Endothelial cell (in vitro differentiated cells): ENCODE measurements at places on chromosomes 12 and 14.

- no peak for DNase-seq
Observed at GRCh38 chr12:124148481-124149273, 146.2 kb upstream of the RFLNA start.

- DNase-seq: no peak
Observed at GRCh38 chr12:32532422-32532821, 133.1 kb downstream of the FGD4 start.

GRCh38 chr12:75848431-75848925 lies 183.1 kb downstream of the PHLDA1 start:
- no peak for DNase-seq

GRCh38 chr12:7609495-7609894 lies 56.2 kb downstream of the APOBEC1 start:
- no peak for DNase-seq

GRCh38 chr12:106629797-106630659 lies 47.2 kb downstream of the RFX4 start:
- no peak for DNase-seq

DNA sequence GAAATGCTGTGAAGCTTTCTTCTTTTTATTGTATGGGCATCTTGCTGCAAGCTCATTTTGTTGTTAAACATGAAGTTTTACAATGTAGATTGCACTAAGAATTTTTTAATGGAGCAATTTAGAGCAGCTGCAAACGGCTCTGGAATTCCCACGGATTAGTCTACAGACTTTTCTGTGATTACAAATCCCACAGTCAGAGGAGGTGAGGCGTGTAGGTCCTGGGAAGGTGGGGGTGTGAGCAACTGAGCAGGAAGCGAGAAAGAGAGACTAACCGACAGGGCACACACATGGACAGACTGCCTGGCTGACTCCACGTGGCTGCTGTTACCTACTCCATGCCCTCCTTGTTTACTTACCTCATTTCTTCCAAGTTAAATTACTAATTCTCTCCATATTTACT lies 348.5 kb downstream of the NPAS3 start:
- no peak for DNase-seq

GRCh38 chr14:58772116-58772515 lies 134.4 kb downstream of the DACT1 start:
- DNase-seq: no peak

DNA sequence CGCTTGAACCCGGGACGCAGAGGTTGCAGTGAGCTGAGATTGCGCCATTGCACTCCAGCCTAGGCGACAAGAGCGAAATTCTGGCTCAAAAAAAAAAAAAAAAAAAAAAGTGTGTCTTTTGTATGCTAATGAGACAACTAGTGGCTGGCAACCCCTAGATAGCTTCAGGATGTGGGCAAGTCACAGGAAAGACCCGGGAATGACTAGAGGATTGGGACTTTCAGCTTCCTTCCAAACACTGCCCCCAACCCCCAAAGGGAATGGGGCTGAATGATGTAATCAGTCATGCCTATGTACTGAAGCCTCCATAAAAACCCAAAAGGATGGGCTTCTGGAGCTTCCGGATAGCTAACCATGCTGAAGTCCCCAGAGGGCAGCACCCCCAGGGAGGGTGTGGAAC lies 28.6 kb downstream of the USP44 start:
- DNase-seq: no peak

DNA sequence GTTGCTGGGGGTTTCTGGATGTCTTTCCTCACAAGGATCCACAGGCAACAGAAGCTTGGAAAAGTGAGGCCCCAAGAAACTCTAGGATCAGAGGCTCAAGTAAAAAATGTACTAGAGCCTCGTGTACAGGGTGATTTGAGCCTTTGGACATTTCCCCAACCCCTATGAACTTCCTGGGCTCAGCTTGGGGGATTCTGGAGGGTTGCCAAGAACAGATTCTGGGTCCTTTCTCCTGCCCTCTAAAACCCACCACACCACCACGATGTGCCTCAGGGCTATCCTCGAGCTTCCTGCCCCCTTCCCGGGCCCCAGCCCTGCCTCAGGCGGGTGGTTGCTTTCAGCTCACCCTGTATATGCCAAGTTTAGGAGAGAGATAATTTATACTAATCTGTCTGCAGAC lies 583 bp downstream of the FAM186B start:
- no peak for DNase-seq

DNA sequence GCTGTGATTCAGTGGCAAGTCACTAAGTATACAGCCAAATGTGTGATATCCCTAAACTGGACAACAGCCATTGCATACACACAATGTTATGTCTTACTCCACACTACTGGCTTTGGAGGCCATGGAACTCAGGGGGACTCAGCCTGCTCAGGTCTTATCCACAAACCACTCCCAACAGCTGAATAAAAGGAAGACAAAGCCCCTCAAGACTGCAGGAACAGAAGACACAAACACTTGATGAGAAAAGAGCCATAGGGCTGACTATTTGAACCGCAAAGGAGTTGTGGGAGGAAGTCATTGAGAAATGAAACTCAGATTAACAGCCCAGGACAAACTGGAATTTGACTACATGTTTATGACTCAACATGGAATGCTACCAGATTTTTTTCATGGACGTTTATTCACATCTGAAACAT lies 40.9 kb downstream of the PTGER2 start:
- no peak for DNase-seq

DNA sequence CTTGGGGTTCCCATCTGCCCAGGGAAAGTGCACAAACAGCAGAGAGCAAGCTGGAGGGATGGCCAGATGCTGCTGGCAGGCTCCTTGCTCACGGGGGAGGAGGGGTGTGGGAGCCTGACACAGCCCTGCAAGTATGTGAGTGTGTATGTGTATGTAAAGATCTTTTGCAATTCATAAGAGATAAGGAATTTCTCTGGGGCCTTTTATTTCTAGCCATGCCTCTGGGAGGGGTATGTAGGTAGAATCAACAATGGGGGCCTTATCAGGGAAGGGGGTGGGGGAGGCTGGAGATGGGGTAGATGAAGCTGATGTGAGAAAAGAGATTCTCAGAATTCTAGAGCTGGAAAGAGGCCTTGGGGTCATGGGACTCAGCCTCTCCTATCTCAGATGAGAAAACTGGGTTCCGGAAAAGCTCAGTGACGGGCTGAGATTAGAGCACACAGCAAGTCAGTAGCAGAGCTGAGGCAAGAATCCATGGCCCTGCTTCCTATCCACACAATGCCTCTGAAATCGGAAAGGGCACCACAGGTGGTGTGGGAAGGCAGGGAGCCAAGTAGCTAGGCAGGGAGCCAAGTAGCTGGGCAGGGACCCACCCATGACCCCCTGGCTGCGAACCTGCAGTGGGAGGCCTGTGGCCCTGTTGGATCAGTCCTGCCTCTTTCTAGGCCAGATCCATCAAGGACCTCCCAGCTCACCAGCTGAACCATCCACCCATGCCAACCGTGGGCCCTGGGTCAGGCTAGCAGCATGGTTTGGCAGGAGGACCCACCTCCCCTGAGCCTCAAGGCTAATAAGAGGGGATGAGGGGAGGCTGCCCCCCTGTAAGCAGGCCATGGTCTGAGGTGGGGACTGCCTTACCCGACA lies 54.7 kb downstream of the PLEKHG3 start:
- DNase-seq: no peak

GRCh38 chr12:131209082-131210070 lies 255.7 kb downstream of the ADGRD1 start:
- DNase-seq: no peak

GRCh38 chr12:95661360-95661759 lies 110.1 kb upstream of the USP44 start:
- no peak for DNase-seq

- DNase-seq: no peak
Observed at GRCh38 chr12:67082221-67082620, 186.9 kb upstream of the CAND1 start.

- DNase-seq: no peak
Observed at GRCh38 chr14:88305528-88306322, 17.3 kb downstream of the KCNK10 start.

DNA sequence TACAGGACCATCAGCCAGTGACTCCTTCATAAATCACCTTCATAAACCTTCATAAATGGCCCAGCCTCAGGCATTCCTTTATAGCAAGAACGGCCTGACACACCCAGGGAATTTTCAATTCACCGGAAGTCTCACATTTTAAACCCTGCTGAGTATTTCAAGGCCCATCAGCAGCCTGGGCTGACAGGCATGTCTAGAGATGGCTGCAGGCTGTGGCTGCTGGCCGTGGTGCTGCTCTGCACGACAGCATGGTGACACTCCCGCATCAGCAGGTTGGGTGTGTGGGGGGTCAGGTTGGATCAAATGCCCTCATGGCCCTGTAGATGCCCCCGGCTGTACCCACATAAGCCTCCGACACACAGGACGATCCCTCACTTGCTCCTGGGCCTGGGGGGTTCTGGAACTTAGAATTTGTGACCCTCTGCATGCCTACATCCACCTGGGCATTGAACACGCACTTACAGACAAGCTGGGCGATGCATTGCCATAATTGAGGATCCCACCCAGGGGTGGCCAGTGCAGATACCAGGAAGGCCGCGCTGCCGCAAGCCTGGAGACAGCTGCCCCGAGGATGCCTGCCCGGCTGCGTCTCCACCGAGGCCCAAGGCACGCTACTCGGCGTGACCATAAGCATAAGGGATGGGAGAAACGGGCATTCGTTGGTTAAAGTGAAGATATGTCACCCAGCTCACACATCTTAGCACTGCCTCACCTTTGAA lies 124.3 kb downstream of the PIWIL1 start:
- DNase-seq: no peak

GRCh38 chr14:98931126-98931525 lies 340.9 kb downstream of the BCL11B start:
- DNase-seq: no peak

GRCh38 chr12:132336451-132337413 lies 7.3 kb upstream of the GALNT9 start:
- no peak for DNase-seq

- DNase-seq: no peak
Observed at GRCh38 chr12:31301311-31301710, 24.6 kb downstream of the SINHCAF start.

GRCh38 chr12:34198924-34199323 lies 176.6 kb downstream of the ALG10 start:
- DNase-seq: no peak

GRCh38 chr14:74554742-74555362 lies 57.2 kb downstream of the LTBP2 start:
- no peak for DNase-seq

- peak; percentile 24 for DNase-seq
Observed at GRCh38 chr12:23950775-23951451, 1.4 kb upstream of the SOX5 start.

GRCh38 chr14:63295231-63295685 lies 23.5 kb downstream of the GPHB5 start:
- no peak for DNase-seq

- no peak for DNase-seq
Observed at GRCh38 chr12:94706250-94706661, 55.9 kb upstream of the TMCC3 start.

GRCh38 chr12:91155990-91156389 lies 26.6 kb downstream of the DCN start:
- no peak for DNase-seq

DNA sequence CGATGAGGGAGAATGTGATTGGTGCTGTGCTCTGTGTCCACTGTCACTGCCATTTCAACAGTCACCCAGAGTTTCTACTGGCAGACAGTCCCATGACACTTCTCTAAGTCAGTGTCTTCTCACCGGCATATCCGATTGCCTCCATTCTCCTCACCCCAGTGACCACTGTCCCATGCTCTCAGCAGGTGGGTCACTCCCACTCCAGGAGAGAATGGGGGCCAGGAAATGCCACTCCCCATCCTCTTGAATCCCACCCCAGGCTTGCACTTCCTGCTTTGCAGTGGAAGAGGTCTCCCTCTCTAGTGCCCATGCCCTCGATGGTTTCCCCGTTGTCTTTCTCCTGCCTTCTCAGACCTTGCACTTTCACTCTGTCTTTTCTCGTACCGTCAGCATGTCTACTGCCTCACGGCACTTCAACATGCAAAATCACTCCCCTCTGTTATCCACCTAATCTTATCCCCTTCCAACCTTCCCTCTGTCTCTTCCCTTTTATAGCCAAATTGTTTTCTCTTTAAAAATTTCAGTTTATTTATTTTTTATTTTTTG lies 2.2 kb upstream of the EP400 start:
- no peak for DNase-seq

DNA sequence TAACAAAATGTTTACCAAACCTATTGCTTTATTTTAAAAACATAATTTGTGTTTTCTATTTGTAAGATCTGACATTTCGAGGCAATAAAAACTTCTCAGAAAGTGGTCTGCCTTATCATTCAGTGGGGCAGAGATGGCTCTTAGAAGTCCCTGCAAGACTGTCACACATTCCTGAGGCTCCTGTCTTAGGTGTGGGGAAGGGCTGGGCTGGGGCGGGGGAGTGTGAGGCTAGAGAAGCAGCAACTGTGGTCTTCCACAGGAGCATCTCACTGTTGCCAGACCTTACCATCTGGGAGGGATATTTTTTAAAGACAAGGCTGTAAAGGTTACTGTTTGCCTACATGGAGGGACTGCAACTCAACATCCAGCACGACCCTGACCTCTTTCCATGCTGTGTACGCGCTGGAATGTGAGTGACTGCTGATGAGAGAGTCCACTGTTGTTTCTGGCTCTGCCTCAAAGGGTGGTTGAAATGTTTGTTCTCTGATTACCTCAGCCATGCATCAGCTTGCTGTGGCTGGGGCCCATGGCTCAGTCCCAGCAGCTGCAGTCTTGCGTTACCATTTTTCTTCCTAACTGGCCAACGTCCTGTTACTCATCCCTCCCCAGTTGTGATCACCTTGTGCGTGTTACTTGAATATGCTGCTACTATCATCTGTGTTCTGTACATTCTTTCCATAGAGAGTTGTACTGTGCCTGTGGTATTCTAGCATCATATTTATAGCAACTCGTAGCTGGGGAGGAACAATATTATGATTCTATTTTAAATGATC lies 12.4 kb downstream of the ERG28 start:
- no peak for DNase-seq

DNA sequence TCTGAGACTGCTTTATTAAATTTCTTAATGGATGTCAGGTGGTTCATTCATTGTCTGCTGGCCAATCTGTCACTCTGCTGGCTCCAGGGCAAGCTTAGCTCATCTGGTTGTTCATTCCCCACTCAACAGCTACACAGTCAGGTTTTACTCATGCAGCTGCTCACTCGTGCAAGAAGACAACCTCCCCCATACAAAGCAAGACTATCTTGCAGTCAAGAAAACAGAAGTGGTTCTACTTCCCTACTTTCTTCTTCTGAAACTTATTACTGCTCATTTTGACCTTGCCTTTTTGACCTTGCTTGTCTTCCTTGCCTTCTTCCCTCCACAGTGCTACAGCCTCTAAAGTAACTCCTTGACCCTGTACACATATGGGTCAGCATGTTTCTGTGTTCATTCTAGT lies 277.9 kb downstream of the SSPN start:
- DNase-seq: no peak

GRCh38 chr14:58677996-58678395 lies 40.2 kb downstream of the DACT1 start:
- DNase-seq: no peak

- DNase-seq: no peak
Observed at GRCh38 chr14:100780246-100780645, 45.7 kb upstream of the MEG3 start.

DNA sequence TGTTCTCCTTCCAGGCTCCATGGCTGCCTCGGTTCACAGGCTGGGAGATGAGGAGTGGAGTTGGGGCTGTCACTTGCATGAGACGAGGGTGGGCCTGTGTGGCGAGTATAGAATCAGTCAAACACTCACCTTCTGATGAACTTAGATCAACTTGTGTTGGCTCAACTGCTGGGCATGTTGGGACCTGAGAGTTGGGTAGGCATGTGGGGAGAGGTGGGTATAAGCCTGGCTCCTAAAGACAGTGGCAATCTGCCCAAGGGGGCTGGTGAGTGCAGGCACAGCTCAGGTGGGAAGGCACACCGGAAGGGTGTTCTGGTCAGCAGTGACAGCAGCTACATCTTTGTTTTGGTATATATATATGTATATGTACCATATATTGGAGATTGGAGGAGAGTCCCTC lies 30.1 kb upstream of the TDRD9 start:
- no peak for DNase-seq
